CD4-positive, alpha-beta memory T cell (primary cell): ENCODE measurements at places on chromosomes 12 and 14.
A peak's percentile ranks its signal among the peaks of the same experiment; 100 is the strongest.

- no peak for DNase-seq
Observed at GRCh38 chr12:94595152-94595551, 55.2 kb downstream of the TMCC3 start.

GRCh38 chr14:90903101-90903500 is 86.9 kb upstream of the TTC7B start:
- peak; percentile 61 for DNase-seq

DNA sequence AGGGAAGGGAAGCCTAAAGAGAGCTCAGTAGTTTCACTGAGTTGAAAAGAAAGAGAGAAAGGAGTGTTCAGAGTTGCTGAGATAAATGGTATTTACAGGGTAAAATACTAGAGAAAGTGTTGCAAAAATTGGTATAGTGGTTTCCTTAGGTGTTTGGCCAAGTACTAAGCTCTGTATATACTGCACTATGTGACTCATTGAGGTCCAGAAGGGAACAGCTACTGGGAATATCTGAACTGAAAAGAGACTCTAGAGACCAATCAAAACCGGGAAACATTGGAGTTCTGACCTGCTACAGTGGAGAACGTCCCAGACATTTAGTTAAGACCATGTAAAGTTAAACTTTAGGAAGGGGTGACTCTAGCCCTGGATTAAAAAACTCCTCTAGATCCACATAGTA is 42.7 kb upstream of the ALX1 start:
- DNase-seq, result no peak

DNA sequence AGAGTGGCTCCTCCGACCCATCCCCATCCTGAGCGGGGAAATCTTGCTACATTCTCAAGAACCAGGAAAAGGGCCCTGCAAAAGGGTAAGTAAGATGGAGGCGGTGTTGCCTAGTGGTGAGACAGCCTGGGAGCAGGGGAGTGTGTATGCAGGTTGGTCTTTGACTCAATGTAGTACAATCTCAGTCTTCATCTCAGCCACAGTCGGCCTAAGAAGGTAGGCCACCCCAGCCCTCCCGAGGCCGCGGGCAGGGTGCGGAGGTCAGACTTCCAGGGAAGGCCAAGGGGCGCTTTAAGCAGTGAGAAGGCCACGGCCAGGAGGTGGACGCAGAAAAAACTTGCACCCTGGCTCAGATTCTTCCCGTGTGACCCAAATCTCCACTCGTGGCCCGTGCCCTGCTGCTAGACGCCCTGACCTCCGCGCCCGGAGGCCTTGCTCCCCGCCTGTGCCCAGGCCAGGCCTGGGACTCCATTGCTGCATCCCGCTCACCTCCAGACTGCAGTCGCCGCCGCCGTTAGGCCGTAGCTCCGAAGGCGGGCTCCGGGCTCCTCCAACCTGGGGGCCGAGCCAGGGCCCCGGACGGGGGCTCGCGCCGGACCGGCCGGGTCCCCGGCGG is 435 bp downstream of the FOXM1 start:
- DNase-seq, result no peak

DNA sequence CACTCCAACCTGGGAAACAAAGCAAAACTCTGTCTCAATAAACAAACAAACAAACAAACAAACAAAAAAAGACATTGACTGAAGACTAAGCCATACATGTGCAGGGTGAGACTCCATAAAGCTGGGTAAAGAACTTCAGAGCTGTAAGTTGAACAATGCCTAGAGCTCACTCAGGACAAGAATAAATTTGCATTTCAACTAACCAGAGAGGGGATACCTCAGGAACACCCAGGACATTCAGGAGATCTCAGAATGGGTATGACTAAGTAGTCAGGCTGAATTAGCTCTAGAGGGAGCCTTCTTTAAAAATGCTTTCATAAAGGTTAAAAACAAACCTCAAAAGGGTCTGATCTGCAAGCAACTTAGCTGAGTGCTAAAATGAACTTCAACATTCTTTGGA is 267.7 kb upstream of the DIO3 start:
- no peak for DNase-seq

DNA sequence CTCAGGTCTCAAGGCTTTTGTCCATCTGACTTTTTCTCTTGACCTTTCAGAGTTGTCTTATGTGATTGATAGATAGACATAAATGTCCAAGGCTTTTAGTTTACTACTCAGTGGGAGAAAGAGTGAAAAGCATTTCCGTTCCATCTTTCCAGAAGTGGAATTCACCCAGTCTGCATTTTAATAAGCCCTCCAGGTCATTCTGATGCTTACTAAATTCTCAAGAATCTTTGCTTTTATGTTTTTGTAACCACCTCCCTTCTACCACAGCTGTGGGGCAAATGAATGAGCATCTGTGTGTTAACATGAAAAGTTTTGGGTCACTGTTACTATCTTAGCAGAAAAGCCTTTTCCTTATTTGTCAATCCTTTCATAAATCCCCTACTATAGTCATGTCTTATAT is 251.4 kb downstream of the LRIG3 start:
- DNase-seq, result no peak

DNA sequence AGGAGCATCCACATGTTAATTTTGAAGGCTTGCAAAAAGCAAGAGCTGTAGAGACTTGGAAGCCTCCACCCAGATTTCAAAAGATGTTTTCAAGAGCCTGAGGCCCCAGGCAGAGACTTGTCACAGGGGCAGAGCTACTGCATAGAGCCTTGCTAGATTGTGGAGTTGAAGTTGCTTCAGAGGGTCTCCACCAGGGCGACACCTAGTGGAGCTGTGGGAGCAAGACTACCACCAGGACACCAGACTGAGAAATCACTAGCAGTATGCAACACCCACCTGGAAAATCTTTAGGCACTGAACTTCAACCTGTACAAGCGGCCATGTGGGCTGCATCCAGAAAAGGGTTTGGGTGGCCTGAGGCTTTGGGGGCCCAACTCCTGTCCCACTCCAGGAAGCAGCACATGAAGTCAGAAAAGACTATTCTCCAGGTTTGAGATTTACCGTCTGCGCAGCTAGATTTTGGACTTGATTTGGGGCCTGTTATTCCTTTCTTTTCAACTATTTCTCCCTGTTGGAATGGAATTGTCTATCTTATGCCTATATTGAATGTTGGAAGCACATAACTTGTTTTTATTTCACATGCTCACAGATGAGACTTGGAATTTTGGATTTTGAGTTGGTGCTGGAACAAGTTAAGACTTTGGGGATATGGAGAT is 508.6 kb downstream of the FLRT2 start:
- DNase-seq, result peak; percentile 34

- no peak for DNase-seq
Observed at GRCh38 chr14:90381011-90381786, 15.6 kb upstream of the CALM1 start.

DNA sequence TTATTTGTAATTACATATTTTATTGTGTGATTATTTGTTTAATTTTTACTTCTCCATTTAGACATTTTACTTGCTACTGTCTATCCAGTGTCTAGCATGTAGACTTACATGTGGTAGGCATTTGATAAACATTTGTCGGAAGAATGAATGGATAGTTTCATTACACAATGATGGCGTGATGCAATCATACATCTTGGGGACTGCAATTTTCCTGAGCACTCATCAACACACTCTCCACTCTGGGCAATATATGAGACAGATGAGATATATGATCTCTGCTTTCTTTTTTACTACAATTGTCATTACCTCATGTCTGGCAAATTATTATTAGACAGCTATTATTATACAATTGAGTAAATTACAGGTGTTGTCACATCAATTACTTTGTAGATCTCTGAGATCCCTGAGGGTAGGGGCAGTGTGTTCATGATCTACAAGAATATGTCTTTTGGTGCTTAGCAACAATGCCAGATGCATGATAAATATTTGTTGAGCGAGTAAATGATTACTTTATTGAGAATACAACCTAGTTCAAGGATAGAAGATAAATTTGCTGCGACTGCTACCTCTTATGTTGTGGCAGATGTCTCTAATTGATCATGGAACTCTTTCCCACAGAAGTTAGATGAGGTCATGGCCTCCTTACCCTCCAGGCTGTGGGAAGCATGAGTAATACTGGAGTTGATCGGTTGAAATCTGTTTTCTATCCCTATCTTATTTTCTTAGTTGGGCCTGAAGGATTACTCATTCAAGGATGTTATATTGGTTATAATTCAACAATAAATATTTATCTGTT is 416.0 kb downstream of the LRIG3 start:
- no peak for DNase-seq

DNA sequence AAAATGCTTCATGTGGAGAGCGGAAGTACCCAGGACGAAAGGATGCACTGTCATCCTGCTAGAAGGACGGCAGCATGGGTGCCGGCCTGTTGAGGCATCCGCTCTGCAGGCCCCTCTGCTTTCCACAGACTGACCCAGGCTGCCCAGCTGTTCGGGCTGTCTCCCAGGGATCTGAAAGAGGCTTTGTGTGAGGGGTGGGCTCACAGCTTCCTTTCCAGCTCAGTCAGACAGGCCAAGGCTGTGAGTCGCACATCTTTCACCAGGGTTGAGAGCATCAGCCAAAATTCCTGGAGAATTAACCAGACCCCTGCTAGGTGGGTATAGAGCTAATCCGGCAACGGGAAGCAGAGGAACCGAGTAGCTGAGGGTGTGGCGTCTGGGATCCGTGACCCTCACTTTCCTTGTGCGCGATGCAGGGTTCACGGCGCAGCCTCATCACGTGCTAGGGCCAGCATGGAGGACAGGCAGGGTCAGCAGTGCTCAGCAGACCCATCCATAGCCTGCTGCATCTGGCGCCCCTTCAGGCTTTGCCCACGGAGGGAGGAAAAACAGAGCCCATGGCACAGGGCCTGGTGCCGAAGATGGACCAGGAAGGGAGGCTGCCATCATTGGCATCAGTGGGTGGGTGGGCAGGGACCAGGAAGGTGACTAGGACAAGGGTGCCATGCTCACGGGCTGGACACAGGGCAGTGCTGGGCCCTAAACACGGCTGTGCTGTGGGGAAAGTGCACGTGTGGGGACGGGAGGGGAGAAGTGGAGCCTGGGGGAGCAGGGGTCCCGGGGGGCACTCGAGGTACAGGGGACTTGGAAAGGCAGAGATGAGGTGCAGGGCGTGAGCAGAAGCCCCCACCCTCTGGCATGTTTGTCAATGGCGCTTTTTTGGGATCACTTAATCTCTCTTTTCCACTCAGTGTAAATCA is 9.2 kb upstream of the SIVA1 start:
- no peak for DNase-seq

DNA sequence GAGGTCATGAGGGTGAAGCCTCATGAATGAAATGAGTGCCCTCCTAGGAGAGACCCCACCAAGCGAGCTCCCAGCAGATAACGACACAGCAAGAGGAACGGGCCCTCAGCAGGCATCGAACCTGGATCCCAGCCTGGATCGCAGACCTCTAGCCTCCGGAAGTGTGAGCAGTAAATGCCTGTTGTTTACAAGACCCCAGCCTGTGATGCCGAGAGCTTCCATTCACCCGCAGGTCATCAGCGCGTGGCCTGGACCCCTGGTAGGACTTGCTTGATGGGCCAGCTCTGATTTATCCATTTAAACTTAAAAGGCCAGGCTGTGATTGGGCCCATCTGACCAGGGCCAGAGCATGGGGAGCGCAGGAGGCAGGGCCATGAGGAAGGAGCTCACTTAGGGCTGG is 7.0 kb downstream of the TMEM179 start:
- no peak for DNase-seq

GRCh38 chr14:68694516-68695235 is 98.2 kb downstream of the ZFP36L1 start:
- no peak for DNase-seq

DNA sequence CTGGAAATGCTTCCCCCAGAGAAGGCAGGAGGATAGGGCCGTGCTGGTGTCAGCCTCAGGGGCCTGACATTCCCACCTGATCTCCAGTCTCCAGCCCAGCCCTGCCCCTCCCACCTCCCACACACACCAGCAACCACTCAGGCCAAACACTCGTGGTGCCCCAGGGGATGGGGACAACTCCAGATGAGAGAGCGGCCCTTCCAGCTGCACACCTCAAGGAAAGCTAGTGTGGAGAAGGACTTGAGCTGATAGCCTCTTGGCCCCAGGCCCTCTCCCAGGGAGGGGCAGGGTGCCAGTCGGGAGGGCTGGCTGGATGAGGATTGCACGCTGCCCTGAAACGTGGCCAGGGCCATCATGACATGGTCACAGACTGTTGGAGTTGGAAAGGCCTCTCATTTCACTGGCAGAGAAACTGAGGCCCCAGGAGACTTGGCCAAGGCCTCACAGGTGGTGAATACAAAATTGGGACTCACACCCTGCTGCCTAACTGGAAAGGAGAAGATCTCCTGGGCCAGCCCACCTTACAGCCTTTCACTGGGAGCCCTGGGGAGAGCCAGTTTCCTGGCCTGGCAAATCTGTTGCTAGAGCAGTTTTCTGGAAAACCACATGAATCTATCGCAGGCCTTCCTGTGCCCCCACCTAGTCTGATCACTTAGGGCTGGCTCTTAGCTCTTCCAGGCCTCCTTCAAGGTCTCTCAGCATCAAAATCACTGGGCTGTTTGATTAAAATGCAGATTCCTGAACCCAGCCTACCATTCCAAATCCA is 52.1 kb downstream of the IRF2BPL start:
- no peak for DNase-seq

DNA sequence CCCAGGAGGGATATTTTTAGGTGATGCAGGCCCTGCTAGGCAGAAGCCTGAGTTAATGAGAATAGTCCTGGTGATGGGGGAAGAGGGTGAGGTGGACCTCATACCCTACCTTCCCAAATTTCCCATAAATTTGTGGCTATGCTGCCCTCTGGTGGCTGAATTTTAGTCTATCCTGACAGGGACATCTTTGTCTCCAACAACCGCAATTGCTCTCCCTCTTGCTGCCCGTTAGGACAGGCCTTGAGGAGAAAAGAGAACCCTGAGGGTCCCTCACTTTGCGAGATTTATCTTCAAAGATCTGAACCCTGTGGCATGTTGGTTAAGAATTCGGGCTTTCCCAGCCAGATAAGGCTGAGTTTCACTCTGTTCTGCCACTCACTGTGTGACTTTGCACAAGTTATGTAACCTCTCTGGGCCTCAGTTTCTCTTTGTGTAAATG is 9.8 kb upstream of the ZNF385A start:
- DNase-seq, result peak; percentile 28

GRCh38 chr12:129152351-129153104 is 299.2 kb downstream of the GLT1D1 start:
- DNase-seq, result no peak

DNA sequence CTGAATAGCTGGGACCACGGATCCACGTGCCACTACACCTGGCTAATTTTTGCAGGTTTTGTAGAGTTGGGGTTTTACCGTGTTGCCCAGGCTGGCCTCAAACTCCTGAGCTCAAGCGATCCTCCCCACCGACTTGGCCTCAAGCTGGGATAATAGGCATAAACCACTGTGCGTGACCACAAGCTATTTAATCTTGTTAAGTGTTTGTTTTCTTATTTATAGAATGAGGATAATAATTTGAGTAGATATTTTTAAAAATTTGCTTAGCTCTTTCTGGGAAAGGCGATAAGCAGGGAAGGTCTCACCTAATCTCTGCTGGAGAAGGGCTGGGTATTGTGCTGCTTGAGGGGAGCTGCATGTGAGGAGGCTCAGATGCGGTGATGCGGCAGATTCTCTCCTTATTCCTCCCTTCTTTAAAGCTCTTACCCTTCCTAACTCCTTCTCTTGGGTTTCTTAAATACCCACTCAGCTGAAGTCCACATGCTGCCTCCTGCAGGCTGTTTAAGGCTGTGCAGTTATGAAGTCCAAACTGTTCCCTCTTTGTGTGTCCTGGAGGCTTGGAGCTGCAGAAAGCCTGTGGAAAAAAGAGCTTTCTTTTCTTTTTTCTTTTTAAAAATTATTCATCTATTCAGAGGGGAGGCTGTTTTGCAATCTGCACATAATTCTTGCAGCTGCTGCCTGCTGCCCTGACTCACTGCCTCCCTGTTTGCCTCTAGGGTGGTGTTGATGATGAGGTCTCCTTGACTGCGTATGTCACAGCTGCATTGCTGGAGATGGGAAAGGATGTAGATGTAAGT is 37.9 kb downstream of the A2ML1 start:
- peak; percentile 26 for DNase-seq
